ENCODE measurements at places on chromosomes 11 and 22.

DNA sequence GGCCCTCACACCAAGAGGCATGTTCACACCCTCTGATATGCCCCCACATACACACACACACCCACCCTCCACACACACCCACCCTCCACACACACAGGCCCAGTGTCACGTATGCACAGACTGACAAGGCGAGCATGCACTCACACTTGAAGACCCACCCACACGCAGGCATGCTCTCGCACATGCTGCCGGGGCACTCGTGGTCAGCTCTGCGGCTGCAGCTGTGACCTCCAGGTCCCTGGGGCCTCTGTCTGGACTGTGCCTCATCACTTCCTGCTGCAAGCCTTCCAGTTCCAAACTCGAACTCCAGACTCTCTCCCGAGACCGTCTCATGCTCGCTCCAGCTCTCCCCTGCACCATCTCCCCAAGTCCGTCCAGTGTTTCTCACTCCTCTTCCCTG is 9.5 kb downstream of the DCHS1 start:
- DNase-seq = no peak

- DNase-seq = no peak
Measured at GRCh38 chr11:41384329-41384728, 75.1 kb downstream of the LRRC4C start.

DNA sequence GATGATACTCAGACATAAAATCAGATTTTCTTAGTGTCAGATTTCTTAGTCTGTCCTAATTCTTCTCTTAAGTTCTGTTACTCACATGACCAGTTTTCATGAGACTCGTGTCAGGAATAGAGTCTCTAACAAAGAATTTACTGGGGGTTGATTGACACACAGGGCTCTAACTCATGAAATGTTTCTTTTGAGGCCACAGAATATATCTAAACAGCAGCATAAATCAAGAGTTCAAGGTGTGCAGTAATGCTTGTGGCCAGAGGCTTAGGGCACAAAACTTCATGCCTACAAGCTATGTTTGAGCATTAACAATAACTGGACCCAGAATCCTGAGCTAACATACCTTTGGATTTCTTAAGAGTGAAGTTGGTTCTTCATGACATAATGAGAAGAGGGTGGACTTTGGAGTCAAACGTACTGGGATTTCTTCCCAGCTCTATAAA is 237.2 kb downstream of the DDX10 start:
- no peak for DNase-seq

DNA sequence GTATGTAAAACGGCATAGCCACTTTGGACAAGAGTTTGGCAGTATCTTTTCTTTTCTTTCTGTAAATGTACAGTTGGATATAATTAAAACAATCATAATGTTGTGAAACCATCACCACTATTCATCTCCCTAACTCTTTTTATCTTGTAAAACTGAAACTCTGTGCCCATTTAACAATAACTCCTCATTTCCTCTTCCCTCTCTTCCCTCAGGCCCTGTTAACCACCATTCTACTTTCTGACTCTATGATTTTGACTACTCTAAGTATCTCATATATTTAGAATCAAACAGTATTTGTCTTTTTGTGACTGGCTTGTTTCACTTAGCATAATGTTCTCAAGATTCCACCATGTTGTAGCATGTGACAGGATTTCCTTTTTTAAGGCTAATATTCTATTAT is 10.2 kb downstream of the SCUBE2 start:
- no peak for DNase-seq

DNA sequence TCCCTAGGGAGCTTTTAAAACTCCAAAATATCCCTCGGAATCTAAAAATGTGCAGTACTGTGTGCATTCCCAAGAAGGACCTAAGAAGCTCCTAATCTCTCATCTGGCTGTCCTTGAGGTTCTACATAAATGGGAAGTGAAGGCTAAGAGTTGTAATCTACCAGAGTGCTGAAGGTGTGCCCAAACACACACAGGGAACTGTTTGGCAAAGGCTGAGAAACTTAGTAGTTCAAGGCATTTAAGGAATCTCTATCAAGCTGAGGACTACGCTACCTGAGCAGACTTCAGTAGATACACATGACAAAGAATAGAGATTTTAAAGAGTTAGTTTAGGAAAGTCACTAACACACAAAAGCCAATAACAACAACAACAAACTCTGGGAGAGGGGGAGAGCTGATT is 71.1 kb downstream of the TTC28 start:
- no peak for DNase-seq

GRCh38 chr22:27988704-27989103 is 69.6 kb upstream of the PITPNB start:
- no peak for DNase-seq

DNA sequence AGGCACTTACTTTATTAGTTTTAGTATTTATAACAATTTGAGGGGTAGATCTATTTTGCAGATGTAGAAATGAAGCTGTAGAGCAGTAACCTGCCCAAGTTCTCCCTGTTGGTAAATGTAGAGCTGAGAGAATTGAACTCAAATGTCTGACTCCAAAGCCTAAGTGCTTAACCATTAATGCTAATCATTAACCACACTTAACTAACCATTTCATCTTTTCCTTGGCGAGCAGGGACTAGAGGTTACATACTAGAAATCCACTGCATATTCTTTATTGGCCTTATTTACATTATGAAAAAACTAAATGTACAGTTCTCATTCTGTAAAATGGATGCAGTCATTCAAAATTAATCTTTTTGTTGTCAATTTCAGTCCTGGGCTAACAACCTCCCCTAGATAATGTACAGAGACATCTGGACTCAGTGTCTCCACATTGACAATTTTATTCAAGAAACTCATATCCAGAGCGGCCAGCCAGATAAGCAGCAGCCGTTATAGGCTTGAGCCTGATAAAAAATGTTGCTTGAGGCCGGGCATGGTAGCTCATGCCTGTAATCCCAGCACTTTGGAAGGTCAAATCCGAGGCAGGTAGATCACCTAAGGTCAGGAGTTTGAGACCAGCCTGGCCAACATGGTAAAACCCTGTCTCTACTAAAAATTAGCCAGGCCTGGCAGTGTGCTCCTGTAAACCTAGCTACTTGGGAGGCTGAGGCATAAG is 76.7 kb upstream of the PICALM start:
- DNase-seq = no peak

GRCh38 chr22:46596819-46597218 is 23.4 kb upstream of the GRAMD4 start:
- DNase-seq = no peak

GRCh38 chr22:43176090-43176489 is 10.8 kb downstream of the TTLL12 start:
- DNase-seq = no peak

DNA sequence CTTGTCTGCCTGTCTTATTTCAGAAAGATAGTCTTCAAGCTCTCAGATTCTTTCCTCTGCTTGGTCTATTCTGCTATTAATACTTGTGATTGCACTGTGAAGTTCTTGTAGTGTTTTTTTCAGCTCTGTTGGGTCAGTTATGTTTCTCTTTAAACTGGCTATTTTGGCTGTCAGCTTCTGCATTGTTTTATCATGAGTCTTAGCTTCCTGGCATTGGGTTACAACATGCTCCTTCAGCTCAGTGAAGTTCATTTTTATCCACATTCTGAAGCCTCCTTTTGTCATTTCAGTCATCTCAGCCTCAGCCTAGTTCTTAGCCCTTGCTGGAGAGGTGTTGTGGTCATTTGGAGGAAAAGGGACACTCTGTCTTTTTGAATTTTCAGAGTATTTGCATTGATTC is 15.5 kb upstream of the DEPDC7 start:
- DNase-seq = no peak

GRCh38 chr22:46892866-46893265 is 130.4 kb downstream of the TBC1D22A start:
- DNase-seq = no peak

DNA sequence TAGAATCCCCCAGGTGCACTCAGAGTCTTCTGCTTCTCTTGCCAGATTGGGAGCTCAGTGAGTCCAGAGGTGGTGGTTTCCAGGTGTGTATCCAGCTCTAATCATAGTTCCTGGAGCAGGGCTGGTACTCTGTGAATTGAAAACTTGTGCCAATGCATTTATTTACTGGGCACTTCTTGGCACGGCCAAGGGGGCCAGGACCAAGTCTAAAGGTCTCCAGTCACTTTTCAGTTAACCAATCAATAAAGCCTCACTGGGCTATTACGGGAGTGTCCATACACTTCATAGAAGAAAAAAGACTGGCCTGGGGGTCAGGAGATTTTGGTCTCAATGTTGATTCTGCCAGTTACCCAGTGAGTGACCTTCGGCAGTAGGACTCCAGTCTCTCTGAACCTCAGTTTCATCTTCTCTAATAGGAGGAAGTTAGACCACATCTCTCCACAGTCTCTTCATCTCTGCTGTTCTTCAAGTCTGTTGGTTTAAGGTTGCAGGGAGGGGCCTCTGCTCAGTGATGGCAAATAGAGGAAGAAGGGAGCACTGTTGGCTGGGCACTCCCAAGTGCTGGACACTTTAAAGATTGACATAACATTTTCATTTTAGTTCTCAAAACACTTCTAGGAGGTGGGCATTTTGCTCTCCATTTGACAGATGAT is 188.5 kb upstream of the E2F8 start:
- no peak for DNase-seq

GRCh38 chr11:100932474-100933100 is 197.0 kb downstream of the PGR start:
- DNase-seq = no peak

DNA sequence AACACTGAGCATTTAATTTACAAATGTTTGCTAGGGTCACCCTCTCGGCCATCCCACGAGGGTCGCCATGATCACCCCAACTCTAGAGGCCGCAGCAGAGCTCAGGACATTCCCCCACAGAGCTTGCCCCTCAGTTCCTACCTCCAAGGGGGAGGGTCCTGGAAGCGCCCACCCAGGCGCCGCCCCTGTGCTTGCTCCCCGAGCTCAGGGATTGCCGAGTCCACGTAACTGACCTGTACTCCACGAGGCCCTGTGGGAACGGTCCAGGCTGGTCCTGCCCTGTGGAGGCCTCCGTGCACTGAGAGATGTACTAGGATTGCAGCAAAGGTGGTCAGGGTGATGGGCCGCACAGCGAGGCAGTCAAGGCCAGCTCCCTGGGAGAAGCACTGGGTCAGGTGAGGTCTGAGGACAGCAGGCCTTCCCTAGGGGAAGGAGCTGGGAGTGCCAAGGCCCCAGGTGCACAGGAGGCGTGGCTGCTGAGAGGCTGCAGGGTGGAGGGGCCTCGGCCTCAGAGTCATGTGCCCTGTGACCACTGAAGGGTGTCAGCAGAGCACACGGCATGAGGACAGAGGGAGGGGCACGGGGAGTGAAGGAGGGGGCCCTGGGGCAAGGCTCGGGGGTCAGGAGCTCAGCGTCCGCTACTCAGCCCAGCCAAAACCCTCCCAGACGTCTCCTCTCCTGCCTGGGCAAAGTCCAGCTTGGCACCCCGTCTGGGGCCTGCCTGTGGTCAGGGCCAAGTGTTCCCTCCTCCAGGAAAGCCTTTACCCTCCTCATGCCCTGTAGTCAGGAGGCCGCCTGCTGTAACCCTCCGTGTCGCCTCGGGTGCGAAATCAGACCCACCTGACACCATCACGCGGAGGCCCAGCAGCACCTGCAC is 2.4 kb upstream of the MIOX start:
- DNase-seq = no peak

DNA sequence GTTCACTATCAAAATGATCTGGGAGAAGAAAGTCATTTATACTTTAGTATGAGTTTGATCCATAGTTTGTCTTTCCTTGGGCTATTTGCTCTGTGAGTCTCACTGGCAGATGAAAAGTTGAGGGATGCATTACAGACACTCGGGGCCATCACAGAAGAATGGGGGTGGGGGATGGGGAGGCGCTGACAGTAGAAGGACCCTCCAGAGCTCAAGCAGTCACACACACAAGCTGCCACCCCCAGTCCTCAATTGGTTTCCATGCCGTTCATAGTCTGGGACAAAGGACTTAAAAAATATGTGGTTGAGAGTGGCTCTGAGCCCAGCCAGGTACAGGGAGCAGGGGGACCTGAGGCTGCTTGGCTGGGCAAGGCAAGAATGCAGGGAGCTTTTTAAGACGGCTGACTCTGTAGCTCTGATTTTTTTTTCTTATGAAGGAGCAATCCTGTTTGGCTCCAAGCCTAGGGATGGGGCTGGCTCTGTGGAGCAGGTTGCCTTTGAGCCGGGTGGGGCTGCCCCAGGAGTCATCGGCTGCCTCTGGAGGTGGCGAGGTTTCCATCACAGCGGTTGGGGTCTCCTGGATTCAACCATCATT is 13.3 kb upstream of the ANO1 start:
- DNase-seq = no peak

- DNase-seq = no peak
Measured at GRCh38 chr22:44365832-44366231, 53.1 kb upstream of the SHISAL1 start.

DNA sequence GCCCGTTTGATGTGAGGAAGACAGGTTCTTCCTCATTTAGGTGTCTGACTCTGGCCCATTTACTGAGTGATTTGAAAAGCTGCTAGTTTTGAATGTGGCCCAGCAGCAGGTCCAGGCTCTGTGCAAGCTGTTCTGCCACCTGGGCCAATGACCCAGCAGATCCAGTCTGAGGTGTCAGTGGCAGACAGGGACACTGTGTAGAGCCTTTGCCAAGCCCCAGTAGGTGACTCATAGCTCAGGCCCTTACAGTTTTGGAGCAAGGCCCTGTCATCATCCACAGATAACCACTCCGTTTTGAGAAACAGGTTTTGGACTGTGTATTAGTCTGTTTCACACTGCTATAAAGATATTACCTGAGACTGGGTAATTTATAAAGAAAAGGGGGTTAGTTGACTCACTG is 23.9 kb downstream of the TSPAN32 start:
- no peak for DNase-seq

DNA sequence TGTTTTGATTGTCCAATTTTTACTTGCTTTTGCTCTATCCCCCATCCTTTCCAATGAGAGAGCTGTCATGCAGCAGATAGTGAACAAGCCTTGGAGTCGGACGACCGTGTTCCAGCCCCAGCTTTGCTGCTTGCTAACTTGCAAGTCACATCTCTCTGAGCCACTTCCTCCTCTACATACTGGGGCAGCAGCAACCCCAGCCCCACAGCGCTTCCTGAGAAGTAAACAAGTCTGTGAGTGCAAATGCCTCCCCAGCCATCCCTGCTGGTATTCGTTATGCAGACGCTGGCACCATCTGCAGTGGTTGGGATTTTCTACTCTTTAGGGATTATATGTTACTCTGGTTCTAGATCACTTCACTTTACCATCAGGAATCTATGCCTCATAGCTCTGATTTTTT is 35.0 kb downstream of the TPBGL start:
- peak; percentile 55 for DNase-seq

GRCh38 chr11:73940801-73941570 is 9.8 kb upstream of the DNAJB13 start:
- no peak for DNase-seq

GRCh38 chr22:30869667-30870395 is 98.7 kb downstream of the MORC2 start:
- DNase-seq = no peak

DNA sequence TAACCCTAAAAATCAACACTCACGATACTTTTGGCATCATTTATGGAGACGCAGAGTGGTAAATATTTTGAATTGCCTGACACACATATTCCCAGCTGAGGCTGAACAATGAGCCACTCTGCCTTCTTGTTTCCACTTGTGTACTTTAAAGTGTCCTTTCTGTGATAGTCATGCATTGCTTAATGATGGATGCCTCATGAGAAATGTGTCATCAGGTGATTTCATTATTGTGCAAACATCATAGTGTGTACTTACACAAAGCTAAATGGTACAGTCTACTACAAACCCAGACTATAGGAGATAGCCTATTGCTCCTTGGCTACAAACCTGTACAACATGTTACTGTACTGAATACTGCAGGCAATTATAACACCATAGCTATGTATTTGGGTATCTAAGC is 44.2 kb downstream of the MRE11 start:
- DNase-seq = no peak

GRCh38 chr11:88494848-88495247 is 157.3 kb upstream of the CTSC start:
- DNase-seq = no peak

- DNase-seq = no peak
Measured at GRCh38 chr11:992577-992976, 43.9 kb downstream of the MUC6 start.
